ENCODE measurements at places on chromosomes 12 and 14. TPM values are rescaled to one million over a fixed set of nuclear protein-coding genes. Genes with fewer than 3 reads are reported as not detected.

DNA sequence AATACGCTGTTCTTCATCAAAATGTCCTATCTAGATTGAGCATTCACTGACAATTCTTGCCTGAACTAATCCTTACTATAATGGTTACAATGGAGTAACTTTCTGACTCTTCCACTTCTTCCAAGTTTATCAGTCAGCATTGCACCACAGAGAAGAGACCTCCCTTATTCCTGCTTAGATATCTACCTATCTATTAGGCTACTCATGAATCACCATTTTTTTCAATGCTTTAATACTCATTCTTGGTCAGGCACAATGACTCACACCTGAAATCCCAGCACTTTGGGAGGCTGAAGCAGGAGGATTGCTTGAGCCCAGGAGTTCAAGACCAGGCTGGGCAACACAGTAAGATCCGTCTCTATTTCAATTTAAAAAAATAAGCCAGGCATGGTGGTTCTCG, 39.3 kb downstream of the RPS6KA5 start:
- DNase-seq = no peak

DNA sequence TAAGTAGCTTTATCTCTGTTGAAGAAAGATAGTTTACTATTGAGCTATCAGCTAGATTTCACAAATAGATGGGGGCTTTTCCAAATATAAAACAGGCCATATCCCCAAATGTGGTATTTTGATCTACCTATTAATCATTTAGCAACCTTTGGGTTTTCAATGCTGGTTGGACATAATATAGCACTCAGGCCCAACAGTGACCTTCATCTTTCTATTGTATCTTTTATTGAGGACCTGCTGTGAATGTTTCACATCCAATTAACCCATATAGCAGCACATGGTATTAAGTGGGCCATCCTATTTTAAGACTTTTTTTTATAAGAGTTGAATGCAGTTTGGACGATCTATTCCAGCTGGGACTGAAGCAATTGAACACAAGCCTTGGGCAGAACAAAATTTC, 10.0 kb upstream of the NR1H4 start:
- no peak for DNase-seq

Gene NEUROD4
- not detected for total RNA-seq

DNA sequence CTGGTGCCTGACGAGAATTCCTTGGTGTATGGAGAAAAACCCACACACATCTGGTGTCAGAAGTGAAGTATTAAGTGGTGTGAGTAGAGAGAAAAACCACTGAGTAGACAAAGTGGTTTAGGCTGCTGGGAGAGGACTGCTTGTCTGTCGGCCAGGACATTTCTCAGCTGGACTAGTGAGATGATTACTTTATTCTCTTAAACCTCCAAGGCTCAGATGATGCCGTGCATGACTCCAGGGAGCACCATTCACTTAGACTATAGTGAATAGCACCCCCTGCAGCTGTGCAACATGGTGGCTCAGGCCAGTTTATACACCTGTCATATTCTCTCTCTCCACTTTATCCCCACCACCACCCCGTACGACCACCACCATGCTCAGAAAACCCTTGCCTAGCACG, 28.5 kb upstream of the NFYB start:
- no peak for DNase-seq

DNA sequence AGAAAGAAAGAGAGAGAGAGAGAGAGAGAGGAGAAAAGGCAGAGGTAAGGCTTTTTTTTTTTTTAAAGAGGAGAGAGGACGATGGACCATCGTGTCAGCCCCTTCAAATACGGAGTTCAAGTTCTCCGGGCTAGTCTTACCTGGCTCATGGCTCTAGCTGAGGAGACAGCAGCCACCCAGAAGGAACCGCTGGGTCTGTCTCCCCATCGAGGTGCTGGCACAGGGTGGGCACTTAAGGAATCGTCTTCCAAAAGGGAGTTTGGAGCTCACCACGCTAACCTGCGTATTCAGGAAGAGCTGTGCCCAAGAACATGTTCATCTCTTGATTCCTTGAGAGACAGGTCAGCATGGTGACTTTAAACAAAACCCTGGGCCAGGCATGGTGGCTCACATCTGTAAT, 102.7 kb downstream of the SETD3 start:
- no peak for DNase-seq

DNA sequence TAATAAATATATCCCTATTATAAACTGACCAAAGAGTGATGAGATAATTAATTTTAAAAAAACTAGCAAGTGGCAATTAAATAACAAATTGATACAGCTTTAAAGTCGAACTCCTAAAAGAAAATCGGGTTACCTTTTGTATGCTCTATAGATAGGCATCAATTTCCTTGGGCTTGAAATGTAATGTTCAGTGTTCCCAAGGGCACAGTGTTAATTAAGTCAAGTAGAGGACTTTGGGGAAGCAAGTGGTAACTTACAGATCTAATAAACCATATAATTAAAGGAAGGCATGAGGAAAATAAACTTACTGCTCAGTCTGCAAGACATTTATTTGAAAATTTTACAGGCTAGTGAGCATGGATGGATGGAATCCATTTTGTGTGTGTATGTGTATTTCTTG, 220.9 kb downstream of the FSCB start:
- DNase-seq = no peak
